Tibial artery (tissue), 4 donors: ENCODE measurements at places on chromosomes 5 and 9.

- DNase-seq: no peak
These were observed at the start of the genes EIF4E1B and SNCB for GRCh38 chr5:176629853-176630680. TSS of gene EIF4E1B (plus strand) at chr5:176630675. CDS start at chr5:176642788, 12,113 bp downstream. TSS of gene SNCB (minus strand) at chr5:176630534. CDS start at chr5:176629654, 880 bp downstream.

DNA sequence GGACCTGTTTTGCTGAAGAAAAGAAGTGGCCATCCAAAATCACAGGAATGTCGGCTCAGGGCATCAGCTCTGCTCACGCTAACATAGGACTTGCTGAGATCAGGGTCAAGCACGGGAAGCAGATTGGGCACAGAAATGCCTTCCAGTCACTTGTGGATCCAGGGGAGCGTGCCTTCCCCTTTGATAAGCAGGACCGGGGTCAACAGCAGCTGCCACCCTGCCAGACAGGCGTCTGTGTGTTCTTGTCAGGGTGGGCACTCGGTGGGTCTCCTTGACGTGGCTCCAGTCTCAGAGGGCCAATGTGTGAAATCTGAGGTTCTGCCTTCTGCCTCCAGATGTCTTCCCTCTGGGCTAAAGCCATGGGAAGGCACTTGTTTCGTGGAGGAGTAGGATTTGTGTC lies 313.7 kb upstream of the IRX4 start:
- no peak for DNase-seq

- no peak for DNase-seq
These were observed 41.3 kb downstream of the LRSAM1 start for GRCh38 chr9:127492616-127493015.

GRCh38 chr9:5650356-5651105 lies 21.6 kb downstream of the RIC1 start:
- DNase-seq: no peak

DNA sequence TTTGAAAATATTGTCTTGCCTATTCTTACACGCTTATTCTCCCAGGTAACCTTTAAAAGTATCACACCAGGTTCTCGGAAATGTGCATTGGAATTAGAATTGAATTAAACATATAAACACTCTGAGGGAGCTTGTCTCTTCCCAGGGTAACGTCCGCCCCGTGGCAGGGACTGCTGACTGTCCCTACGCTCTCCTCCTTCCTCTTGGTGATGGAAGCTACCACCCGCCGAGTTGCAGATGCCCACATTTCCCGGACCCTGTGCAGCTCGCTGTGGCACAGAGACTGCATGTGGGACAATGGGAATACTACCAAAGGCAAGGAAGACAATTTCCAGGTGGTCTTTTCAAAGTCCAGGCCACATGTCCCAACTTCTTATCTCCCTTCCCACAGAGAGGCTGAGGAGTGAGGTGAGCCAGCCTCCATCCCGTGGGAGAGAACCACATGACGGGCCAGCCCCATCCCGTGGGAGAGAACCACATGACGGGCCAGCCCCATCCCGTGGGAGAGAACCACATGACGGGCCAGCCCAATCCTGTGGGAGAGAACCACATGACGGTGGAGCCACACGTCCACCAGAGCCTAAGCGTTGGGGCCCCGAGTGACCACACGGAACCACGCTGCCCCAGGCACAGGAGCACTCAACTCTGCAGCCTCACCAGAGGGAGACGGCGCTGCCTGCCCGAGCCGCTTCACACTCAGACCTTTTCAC lies 249.4 kb upstream of the IRX1 start:
- DNase-seq: peak; percentile 28

- no peak for DNase-seq
These were observed 1.8 kb upstream of the SH2D3C start for GRCh38 chr9:127780126-127780885.

DNA sequence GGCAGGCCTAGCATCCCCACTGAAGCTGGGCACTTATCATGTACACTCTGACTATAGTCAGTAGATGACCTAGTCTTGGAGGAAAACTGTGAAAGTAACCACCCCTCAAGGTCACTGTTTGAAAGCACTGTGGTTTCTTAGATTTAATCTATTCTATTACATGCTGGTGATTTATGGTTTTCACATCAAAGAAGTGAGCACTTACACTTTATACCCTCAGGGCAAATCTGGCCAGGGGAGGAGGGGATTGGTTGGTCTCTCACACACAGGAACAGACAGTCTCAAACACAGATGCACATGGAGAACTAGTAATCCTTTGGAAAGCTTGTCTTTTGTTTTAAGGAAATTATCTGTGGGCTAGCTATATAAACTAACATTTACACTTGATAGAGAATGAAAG lies 17.9 kb upstream of the SPIN1 start:
- DNase-seq: no peak

- DNase-seq: no peak
These were observed 12.4 kb downstream of the GZMK start for GRCh38 chr5:55036477-55036876.

GRCh38 chr9:97565262-97565661 lies 63.8 kb downstream of the TMOD1 start:
- DNase-seq: peak; percentile 61

DNA sequence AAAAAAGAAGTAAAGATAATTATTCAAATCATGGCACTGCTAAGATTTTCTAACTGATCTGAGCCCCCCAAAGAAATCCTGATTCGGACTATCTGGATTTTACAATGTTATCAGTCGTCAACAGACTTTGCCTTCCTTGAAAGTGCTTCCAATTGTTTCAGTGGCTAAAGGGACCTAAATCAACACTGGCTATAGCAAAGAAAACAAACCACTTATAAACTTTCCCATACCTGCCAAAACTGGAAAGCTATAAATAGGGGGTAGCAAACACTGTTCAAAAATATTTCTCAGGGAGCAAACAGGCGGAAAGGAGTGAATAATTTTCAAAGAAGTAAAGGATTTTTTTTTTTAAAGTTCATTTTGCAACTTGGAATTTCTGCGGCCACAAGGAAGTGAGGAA lies 105.6 kb upstream of the LIFR start:
- no peak for DNase-seq

DNA sequence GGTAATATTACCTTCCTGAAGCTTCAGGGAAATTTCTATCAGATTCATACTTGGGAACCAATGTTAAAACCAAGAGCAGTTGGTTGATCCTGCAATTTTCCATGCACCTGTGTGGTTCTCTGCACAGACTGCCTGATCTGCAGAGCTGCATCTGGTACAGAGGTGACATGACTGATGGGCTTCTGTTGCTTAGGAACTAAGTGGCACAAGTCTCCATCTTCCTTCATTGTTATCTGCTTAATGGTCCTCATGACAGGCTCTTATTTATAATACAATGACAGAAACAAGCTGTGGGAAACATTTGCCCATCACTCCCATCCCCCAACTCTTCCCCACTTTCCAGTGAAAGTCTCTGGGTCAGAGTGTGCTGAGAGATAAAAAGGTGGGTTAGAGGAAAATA lies 799.1 kb downstream of the TAF11L14 start:
- no peak for DNase-seq

DNA sequence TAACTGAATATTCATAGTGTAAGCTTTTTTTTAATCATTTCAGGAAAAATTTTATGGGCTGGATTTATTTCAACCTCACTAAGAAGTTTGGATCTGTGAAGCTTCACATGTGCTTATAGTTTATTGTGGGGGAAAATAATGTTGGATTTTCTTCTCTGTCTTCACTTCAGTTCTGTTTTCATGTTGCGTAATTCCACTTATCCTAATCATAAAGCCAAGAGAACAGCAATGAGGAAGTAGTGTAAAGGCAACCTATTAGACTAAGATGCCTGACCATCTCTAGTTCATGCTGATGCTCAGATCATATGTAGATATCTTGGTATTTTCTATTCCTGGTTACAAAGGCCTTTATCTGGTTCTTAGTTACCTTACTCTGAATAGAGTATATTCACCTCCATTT lies 50.0 kb downstream of the CD180 start:
- no peak for DNase-seq

DNA sequence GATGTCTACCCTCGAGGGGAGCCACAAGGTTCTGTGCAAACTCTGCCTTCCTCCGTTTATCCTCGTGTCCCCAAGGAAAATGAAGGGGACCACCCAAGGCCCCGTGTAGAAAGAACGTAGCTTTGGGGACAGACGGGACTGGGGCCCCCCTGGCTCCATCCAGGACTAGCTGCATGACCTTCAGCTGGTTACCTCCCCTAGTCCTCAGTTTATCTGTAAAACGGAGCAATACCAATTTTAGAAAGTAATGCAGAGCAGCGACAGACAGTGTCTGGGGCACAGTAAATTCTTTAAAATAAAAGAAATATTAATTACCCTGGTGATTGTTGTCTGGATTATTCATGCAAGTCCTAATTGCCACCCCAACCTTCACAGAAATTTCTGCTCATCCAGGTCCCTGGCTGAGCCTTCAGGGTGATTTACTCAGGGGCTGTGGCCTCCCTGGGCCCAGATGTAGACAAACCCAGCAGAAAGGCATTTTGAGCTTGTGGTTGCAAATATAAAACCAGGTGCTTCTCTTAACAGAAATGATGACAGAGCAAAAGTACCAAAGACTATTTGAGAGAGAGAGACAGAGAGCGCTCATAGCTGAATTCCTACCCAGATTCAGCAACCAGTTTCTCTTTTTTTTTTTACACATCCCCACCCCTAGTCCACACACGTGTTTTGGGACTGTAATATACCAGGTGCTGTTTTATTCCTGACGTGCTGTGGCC lies 155.1 kb upstream of the SMIM23 start:
- DNase-seq: no peak

DNA sequence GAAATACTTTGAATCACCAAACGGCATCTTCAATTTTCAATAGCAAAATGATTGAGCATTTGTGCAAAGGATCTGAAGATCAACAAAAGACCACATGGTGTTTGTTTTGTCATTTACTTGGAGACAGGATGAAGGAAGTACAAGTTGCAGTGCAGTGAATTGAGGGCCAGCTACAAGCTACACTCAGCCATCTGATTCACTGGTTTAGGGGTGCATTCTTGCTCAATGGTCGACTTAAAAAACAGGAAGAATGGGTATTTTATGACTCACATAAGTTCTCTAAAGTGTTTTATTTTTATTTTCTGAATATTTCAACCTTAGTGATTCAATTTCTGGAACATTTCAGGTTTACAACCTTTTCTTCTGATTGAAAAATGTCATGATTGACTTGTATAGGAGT lies 412.1 kb upstream of the ADAMTSL1 start:
- DNase-seq: no peak

DNA sequence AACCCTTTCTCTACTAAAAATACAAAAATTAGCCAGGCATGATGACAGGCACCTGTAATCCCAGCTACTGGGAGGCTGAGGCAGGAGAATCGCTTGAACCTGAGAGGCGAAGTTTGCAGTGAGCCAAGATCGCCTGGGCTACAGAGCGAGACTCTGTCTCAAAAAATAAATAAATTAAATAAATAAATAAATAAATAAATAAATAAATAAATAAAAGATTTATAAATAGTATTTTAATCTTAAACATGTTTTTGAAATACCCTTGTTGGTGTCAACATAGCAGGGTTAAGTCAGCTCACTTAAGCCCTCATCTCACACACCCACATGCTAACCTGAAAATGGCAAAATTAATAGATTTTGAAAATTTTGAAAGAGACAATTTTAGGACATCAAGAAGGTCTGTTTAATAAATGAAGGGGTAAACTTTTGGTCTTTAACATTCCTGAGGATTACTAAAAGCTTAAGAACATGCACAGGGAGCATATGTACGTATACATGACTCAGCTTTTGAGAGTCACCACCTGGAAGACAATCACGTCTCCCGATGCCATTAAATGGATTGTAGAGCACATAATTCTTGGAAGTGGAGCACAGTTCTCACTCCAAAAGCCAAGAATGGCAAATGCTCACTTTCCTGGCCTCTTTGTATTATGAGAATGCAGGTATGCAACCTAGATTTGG lies 202.5 kb downstream of the GDNF start:
- no peak for DNase-seq

DNA sequence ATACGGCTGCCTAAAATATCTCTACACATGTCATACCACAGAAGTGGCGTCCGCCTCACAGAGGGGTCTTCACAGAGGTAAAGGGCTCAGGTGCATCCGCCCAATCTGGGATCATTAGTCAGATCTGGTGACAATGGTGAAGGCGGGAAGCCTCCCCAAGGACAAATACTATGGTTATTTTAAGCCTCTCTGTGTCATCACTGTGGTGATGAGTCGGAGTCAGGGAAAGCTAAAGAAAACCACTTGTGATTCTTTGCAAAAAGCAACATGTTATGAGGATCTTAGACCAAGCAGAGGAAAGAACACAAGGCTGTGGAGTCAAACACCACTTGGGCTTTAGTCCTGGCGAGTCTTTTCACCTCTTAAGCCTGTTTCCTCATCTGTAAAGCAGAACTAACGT lies 190.4 kb downstream of the DRD1 start:
- DNase-seq: no peak

GRCh38 chr9:95272830-95273229 lies 44.7 kb downstream of the FANCC start:
- DNase-seq: no peak

DNA sequence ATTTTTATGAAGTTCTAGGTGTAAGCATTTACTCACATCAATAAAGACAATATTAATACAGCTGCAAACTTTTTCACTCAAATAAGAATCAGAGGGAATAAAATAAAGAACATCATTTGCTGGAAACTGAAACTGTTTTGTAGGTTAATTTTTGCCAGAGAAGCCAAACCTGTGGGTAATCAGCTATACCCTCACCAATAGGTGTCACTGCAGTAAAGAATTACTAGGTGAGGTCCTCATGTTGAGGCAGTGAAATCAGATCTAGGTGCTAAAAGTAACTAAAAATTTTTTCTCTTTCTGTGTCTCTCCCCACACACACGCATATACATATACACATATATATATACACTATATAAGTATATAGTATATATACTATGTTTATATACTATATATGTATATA lies 1016.3 kb upstream of the SEMA6A start:
- no peak for DNase-seq

DNA sequence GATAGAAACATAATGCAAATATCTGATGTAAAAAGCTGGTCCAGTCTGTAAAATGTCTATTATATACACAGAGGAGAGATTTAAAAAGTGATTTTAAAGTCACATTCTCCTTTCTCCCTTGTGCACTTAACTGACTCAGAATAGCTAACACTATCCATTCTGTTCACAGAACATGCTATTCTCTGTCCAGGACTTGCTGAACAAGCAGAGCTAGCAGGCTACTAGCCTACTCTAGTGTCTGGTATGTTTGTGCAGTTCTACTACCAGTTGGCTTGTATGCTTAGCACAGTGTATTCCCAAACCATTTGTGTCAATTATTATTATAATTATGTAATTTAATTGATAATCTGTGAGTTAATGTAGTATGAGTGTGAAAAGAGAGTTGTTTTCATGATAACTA lies 161.7 kb upstream of the NUDT12 start:
- DNase-seq: no peak
